ENCODE measurements at places on chromosomes 2 and 18. TPM values are rescaled to one million over a fixed set of nuclear protein-coding genes. Genes with fewer than 3 reads are reported as not detected.

DNA sequence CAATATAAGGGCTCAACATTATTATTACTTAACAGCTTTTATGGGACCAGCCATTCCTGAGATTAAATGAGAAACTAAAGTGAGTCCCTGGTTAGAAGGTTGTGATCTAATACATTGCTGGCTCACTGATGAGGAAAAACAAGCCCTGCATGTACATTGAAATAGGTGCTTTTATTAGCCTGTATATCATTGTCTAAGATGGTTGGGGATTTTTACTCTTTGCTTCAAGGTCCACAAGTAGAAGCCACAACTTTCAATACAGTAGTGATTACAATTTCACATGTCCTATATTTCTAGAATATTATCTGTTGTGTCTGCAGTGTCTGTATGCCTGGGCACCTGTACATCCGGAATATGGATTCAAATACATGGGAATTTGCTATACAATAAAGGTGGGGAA is 104.1 kb upstream of the FZD5 start:
- peaks cover 2% of the 10 kb centered on the region for H3K36me3 ChIP-seq
- peaks cover under 1% of the 10 kb centered on the region for H3K4me1 ChIP-seq
- DNase-seq, result no peak
- no peaks in the 10 kb centered on the region for H3K27me3 ChIP-seq
- no peak overlapping the region for H3K27ac ChIP-seq

DNA sequence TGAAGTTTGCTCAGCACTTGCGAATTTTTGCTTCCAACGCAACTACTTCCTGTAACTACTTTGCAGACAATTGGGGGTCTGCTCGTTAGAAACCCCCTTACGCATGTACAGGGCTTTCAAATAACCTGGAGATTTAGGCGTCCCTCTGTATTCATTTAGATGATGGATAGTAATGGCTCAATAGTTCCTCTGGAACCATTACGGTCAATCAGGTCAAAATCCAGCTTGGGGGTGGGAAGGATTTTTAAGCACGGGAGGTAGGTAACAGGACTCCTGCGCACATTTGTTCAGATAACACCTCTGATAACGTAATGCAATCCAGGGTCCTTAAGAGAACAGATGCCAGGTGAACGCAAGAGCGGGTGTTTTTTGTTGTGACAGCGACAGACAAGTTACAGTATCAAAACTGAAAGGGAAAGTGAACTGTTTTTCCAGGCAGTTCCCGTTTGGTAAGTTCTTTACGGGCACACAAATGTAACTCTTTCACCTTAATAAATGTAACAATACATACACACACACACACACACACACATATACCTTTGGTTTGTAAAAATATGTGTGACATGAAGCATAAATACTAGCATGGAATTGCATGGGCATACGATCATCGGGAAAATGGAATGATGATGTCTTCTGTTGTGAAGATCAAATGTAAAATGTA is 3.8 kb upstream of the OSR1 start:
- peak; percentile 64 for DNase-seq
- peaks cover 35% of the 10 kb centered on the region for H3K27me3 ChIP-seq
- no peaks in the 10 kb centered on the region for H3K36me3 ChIP-seq

GRCh38 chr18:79395308-79395640 is 456 bp upstream of the NFATC1 start:
- H3K27ac ChIP-seq, result no peak overlapping the region
- no peak overlapping the region for H3K4me3 ChIP-seq
- H3K27me3 ChIP-seq, result peaks cover 26% of the 10 kb centered on the region
- H3K4me1 ChIP-seq, result no peaks in the 10 kb centered on the region

The CNGA3 gene
- not detected for total RNA-seq

Data from kidney (tissue), 22 donors.